ENCODE measurements at places on chromosomes 6 and 20. TPM values are rescaled to one million over a fixed set of nuclear protein-coding genes. Genes with fewer than 3 reads are reported as not detected.

Gene PNPLA1
- not detected for total RNA-seq

Gene PRL
- not detected for total RNA-seq

Gene CST2
- total RNA-seq = not detected

- DNase-seq = peak; percentile 61
- H3K27ac ChIP-seq = peak overlapping the region; percentile 57
- peaks cover 16% of the 10 kb centered on the region for H3K4me1 ChIP-seq
- no peak overlapping the region for H3K4me3 ChIP-seq
Measured at GRCh38 chr20:49888212-49889000, 26.9 kb downstream of the SPATA2 start.

GRCh38 chr6:72350296-72350881 is 271.5 kb upstream of the KCNQ5 start:
- no peaks in the 10 kb centered on the region for H3K36me3 ChIP-seq
- no peak for DNase-seq

DNA sequence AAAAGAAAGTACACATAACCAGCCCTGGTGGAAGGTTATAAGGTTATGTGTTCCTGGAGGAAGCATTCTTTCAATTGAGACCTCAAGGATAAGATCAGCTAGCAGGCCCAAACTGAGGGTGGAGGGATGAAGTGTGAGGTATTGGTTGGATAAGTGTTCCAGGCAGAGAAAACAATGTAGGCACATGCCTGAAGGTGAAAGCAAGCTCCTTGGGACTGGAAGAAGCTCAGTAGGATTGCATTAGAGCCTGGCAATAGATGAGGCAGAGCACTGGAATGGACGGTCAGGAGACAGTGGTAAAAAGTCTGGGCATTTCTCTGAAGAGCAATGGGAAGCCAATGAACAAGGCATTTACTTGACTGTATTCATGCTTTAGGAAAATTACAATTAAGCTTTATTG is 89.9 kb upstream of the SHLD1 start:
- no peak overlapping the region for H3K27ac ChIP-seq
- no peaks in the 10 kb centered on the region for H3K27me3 ChIP-seq
- peaks cover 10% of the 10 kb centered on the region for H3K4me1 ChIP-seq
- H3K36me3 ChIP-seq = no peaks in the 10 kb centered on the region
- no peak for DNase-seq

DNA sequence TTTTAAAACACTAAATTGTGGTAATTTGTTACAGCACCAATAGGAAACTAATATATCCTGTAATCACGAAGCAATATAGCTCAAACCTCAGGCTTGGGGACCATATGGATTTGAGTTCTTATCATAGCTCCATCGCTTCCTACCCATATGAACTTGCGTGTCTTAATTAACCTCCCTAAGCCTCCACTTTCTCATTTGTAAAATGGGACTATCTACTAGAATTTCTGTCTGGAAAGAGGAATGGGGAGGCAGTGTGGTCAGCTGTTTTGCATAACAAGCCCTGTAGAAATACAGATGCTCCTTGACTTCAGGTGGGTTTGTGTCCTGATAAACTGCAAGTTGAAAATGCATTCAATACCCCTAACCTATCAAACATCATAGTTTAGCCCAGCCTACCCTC is 17.1 kb downstream of the HLA-DOB start:
- peaks cover 16% of the 10 kb centered on the region for H3K4me1 ChIP-seq
- peaks cover 4% of the 10 kb centered on the region for H3K36me3 ChIP-seq

GRCh38 chr6:150025201-150025917 is at the start of gene RAET1L:
Gene RAET1L, minus strand, starts transcription at chr6:150025532. Its CDS starts 61 bp downstream, at chr6:150025471.
- peaks cover 57% of the 10 kb centered on the region for H3K27me3 ChIP-seq
- no peak within 1 kb of the TSS for H3K4me3 ChIP-seq
- no peak within 1 kb of the TSS for H3K27ac ChIP-seq
- H3K36me3 ChIP-seq = no peaks in the 10 kb centered on the region
- no peak for DNase-seq

DNA sequence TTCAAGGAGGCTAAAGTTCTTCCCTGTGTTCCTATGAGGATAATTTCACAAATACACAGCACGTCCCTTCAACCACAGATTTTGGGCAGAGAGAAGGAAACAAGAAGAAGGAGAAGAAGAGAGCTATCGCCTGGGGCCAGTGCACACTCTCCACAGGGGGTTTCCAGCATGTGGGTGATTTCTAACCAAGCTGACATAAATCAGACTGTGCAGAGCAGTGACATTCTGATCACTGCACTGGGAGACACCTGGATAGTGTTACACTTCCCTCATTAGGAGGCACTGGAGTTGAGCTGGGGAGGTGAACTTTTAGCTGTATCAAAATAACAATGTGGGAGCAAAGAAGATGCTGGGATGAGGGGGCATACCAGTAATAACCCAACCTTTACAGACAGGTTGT is 71.8 kb upstream of the CENPW start:
- DNase-seq = no peak
- no peaks in the 10 kb centered on the region for H3K27me3 ChIP-seq
- H3K4me3 ChIP-seq = no peak overlapping the region
- no peak overlapping the region for H3K27ac ChIP-seq
- no peaks in the 10 kb centered on the region for H3K36me3 ChIP-seq
- no peaks in the 10 kb centered on the region for H3K4me1 ChIP-seq
